ENCODE measurements at places on chromosomes 16 and 17. TPM values are rescaled to one million over a fixed set of nuclear protein-coding genes. Genes with fewer than 3 reads are reported as not detected.
A peak's percentile ranks its signal among the peaks of the same experiment; 100 is the strongest.

- DNase-seq, result no peak
Observed at GRCh38 chr17:57584050-57584551, 161.0 kb downstream of the CCDC182 start.

GRCh38 chr16:12811441-12812383 is 8.0 kb upstream of the CPPED1 start:
- DNase-seq, result no peak

HSD17B2 gene
- total RNA-seq, result 7.0 TPM

DNA sequence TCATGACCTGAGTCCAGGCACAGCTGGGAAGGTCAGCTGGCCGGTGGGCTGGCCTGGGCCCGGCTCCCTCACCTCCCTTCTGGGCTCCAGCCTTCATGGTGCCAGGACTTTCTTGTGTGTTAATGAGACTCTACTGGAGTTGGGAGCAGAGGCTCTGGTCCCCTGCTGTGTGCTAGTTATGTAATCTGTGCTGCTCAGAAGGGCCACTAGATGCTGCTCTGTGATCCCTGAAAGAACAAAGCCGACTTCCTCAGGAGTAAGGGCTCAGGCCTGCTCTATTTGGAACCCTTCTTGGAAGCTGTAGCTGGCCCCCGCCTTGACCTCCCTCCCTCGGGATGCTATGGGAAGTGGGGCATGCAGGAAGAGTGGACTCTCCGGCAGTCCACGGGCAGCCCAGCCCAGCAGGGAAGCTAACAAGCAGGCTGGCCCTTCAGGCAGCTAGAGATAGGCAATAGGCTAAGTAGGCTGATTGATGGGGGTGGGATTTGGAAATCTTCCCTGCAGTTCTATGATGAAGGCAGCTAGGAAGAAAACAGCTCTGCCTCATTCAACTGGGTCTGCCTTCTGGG is 3.3 kb upstream of the CDK5R1 start:
- peak; percentile 54 for DNase-seq

HEATR9 gene
- total RNA-seq, result not detected

GRCh38 chr16:67953641-67954375 is 9.9 kb upstream of the LCAT start:
- DNase-seq, result no peak

KRTAP4-9 gene
- total RNA-seq, result not detected

AGRP gene
- total RNA-seq, result not detected
